Naive thymus-derived CD8-positive, alpha-beta T cell (primary cell): ENCODE measurements at places on chromosomes 12 and 14.

- no peak for DNase-seq
Measured at GRCh38 chr12:40226705-40227104, 1.9 kb downstream of the LRRK2 start.

DNA sequence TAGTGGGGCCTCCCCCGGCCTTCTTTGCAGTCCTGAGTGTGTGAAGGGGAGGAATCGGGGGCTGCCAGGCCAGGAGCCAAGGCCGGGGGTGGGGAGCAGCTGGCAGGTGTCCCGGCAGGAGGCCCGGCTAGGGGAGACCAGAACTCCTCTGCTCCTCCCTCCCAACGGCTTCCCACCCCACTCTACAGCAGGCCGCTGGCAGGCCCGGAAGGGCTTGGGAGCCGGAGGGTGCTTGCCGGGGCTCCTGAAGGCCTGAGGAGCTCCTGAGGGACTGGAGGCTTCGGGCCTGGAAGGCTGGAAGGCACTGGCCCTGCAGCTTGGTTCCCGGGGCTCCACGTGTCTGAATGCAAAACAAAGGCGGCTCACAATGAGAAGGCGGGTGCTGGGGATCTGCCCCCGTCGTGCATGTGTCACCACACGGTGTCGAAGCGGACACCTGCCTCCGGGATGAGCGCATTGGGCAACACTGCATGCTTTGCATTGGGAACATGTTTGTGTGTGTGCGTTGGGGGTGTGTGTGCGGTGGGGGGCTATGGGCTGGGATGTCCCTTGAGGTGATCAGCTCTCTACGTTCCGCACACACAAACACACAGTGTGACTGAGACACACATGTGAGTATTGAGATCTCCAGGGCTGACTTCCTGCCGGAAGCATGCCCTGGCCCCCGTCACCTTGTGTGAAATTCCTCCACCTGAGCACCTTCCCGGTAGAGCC lies 30.9 kb upstream of the ANKRD9 start:
- DNase-seq, result no peak

GRCh38 chr12:13342971-13343370 lies 146.4 kb downstream of the EMP1 start:
- DNase-seq, result no peak

GRCh38 chr14:69850086-69850735 lies 29.0 kb upstream of the SMOC1 start:
- DNase-seq, result no peak

DNA sequence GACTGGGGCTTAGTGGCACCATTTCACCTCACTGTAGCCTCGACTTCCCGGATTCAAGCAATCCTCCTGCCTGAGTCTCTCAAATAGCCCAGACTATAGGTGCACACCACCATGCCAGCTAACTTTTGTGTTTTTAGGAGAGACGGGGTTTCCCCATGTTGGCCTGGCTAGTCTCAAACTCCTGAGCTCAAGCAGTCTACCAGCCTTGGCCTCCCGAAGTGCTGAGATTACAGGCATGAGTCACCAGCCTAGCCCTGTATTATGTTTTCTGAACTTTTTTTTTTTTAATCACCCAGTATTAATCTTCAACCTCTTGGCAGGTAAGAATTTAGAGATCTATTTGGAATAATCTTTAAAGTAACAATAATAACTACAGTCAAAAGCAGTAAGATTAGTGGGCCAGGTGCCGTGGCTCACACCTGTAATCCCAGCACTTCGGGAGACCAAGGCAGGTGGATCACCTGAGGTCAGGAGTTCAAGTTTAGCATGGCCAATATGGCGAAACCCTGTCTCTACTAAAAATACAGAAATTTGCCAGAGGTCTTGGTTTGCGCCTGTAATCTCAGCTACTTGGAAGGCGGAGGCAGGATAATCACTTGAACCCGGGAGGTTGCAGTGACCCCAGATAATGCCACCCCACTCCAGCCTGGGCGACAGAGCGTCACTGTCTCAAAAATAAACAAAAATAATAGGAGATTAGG lies 8.6 kb downstream of the NANOG start:
- DNase-seq, result no peak

DNA sequence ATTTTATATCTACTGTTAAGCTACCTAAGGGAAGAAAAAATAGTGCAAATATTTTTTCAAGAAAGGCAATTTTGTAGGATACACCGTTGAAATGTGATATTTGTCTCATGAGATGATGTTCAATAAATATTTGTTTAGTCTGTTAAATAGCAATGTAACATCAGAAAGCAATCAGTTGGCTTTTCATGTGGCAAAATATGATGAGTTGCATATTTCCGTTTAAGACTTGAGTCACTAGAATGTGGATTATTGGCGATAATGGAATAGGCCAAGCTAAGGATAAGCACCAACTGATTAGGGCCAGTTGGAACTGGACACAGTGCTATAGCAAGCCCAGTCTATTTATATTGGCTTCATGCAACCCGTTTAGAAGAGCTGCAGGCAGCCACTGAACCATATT lies 250.4 kb upstream of the SLC16A7 start:
- no peak for DNase-seq

DNA sequence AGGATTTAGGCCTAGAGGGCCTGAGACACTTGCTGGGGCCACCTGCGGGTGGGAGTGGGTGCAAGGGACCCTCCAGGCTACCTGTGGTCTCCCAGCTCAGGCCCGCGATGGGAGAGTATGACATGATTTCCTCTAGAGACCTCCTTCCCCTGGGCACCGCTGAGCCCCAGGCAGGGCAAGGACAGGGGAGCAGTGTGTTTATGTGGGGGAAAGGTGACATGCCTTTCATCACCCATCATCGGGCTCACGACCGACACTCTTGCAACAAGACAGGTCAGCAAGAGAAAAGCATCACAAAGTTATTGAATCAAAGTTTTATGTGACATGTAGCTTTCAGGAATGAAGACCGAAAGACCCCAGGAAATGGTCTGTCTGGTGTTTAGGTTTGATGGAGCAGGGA lies 19.9 kb downstream of the SH2B3 start:
- no peak for DNase-seq

- no peak for DNase-seq
Measured at GRCh38 chr14:105534586-105534985, 8.2 kb downstream of the TMEM121 start.

DNA sequence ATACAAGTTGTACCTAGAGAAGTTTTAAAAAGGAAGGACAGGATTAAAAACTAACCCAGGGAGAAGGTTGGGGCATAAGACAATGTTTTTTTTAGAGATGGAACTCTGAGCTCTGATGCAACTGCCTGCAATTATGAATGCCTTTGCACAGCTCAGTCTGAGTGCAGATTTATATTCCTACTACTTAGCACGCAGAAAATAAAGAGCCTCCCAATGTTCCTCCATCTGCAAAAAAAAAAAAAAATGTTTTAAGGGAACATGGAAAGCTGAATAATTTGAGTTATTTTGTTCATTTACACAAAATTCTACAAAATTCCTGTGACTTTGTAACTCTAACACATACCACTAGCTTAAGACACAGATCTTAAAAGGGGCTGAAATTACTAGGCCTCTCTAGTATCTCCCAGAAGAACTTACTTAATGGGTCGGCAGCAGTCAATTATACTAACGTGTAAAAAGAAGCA lies 15.7 kb downstream of the CLIP1 start:
- DNase-seq, result no peak

- DNase-seq, result no peak
Measured at GRCh38 chr14:85873006-85873405, 343.1 kb downstream of the FLRT2 start.

DNA sequence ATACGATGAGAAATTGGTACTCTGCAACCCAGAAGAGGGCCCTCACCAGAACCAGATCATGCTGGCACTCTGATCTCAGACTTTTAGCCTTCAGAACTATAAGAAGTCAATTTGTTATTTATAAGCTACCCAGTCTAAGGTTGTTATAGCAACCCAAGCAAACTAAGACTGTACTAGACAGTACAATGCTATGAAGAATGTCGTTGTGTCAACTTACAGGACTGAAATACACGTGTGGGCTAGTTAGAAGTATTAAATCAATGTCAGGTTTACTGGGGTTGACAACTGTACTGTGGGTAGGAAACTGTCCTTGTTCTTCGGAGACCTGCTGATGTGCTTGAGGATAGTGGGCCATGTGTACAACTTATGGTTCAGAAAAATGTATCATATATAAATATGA lies 19.7 kb downstream of the DUSP16 start:
- DNase-seq, result no peak

- DNase-seq, result no peak
Measured at GRCh38 chr12:109581856-109582255, 8.3 kb downstream of the MVK start.

DNA sequence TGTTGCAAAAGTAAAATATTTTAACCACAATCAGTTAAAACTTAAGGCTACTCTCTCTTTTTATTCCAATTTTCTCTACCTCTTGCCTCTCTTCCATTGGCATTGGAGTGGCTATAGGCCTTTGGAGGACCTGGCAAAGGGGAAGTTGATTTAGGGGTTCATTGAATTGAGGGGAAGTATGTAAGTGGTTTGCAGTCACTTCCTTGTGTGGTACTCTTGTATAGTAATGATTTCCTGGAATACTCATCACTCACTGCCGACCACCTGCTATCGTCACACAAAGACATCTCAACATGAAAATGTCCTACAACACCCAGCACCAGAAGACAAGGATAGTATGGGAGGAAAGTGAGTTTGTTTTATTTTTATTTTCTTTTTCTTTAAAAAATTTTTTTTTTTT lies 45.7 kb upstream of the CPM start:
- no peak for DNase-seq

GRCh38 chr14:53767566-53767965 lies 189.1 kb downstream of the BMP4 start:
- DNase-seq, result no peak
